ENCODE measurements at places on chromosomes 3 and 15. TPM values are rescaled to one million over a fixed set of nuclear protein-coding genes. Genes with fewer than 3 reads are reported as not detected.

Gene HRH1
- 7.6 TPM for total RNA-seq

Gene CATSPER2
- 5.7 TPM for total RNA-seq

Gene MKRN3
- 34.4 TPM for total RNA-seq

Gene OXSM
- total RNA-seq: 10.4 TPM

Gene TMEM212
- total RNA-seq: not detected

Gene IFRD2
- 19.8 TPM for total RNA-seq

Gene SLC7A14
- total RNA-seq: 4.5 TPM

Gene DLL4
- 49.5 TPM for total RNA-seq

Gene IGF1R
- total RNA-seq: 201 TPM

Gene CFAP161
- 1.2 TPM for total RNA-seq

Gene UBP1
- total RNA-seq: 80.0 TPM

Gene XYLB
- 9.3 TPM for total RNA-seq
